ENCODE measurements at places on chromosomes 2 and 18.

DNA sequence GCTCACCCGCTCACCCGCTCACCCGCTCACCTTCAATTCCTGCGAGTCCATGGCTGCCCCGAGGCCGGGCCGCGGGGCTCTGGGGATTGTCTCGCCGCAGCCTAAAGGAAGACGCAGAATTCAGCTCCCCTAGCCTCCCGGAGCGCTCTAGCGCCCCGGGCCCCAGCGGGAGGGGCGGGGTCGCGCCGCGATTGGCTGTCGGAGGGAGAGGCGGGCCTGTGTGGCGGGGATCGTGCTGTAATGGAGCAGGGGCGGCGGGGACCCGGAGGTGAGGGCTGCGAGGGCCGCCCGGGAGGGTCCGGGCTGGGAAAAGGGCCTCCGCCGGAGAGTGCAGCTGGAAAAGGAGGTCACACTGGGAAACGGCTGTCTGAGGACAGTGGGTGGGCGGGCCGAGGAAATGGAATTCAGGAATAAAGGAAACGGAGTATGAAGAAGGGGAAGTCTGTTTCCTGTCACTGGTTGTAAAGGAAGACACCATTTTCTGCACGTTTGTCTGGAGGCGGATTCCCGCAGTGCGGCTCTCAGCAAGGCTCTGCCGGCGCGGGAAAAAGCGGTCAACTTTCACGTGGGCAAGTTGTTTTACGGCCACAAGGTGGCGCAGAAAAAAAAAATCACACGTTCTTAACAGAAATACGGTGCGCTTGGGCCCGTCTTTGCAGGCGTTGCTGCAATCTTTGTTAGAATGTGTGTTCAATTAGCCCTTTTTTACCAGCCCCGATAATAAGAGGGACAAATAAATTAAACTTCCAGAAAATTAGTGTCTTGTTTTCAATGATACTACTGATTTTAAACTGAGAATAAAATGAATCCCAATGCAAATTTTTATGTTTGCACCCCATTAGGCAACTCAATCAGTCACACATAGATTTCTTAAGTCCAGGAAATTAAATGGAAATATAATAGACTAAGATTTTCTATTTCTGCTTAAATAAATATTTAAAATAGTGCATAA lies at the start of gene TTC21B:
TTC21B (minus strand) TSS at position 122 of the 952 bp plus-strand sequence; CDS start at position 51, 71 bp downstream.
- DNase-seq, result peak; percentile 97

DNA sequence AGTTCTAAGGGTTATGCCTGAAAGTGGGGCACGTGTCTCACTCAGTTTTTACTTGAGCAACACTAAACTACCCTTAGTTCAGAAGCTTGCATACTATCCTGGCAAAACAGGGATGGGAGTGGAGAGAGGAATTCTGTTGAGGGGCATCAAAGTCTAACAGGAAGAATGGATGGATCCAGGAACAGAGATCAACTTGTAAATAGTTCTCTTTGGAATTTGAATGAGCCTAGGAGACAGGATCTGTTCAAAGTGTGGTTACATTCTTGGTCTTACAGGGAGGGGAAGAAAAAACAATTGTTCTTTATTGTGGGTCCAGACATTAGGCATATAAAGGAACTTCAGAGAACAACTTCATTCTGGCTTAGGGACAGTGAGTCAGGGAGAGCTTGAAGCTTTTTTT lies 560.2 kb downstream of the CNTNAP5 start:
- DNase-seq, result no peak

- DNase-seq, result no peak
Measured at GRCh38 chr2:179373816-179374215, 109.2 kb upstream of the SESTD1 start.

GRCh38 chr2:20221555-20221973 lies 3.4 kb downstream of the SDC1 start:
- DNase-seq, result peak; percentile 30

DNA sequence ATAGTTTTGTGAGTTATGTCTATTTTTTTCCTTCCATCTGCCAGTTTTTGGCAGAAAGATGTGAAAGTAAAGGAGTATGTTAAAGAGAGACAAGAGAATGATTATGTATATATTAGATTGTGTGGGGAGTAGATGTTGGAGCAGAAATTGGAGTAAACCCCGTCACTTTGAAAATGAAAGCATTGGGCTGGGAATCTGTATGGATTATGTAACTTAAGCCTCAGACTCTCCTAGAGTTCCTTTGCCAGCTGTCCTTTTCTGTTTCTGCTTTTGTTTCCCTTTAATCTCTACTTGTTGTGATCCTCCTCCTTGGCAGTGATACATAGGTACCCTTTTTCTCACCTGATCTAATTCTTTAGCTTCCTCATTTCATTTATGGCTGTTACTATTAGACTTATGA lies 19.2 kb downstream of the CCDC138 start:
- no peak for DNase-seq

DNA sequence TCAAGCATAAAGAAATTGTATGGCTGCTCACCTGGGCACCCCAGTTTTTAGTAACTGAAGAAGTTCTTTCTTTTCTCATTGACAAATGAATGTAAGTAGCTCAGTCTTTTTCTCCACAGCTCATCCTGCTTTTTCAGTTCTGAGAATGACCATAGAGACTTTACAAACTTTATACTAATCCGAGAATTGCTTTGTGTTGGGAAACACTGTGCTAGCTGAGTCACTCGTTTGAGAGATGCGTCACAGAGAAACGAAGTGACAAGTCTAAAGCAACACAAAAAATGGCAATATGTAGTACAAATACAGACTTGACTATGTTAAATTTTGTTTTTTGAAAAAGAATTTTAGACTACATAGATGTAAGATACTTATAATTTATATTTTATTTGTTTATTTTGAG lies 9.0 kb downstream of the LRRTM4 start:
- no peak for DNase-seq

Data from choroid plexus epithelial cell (primary cell).